WTC11 (cell line): ENCODE measurements at places on chromosomes 2 and 18.

GRCh38 chr18:7871560-7872456 is 304.7 kb downstream of the PTPRM start:
- DNase-seq: no peak

DNA sequence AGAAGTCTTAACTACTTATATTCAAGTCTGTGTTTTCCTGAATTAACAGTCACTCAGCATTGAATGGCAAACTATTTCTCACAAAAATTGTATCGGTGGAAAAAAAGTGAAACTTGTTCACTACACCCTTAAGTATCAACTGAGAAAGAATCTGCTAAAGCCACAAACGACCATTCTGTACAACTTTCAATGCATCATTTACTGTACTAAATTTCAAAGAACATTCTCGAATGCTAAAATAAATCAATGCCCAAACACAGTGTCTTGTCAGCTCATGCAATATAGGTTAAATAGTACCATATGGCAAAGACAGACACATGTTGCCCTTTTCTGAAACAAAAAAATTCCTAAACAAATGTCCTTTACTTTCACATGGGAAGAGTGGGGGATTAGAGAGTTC is 9.0 kb downstream of the ZNF516 start:
- no peak for DNase-seq

GRCh38 chr18:21262244-21262643 is 20.2 kb downstream of the GREB1L start:
- no peak for DNase-seq

- DNase-seq: no peak
These were observed 75.5 kb upstream of the STON1 start for GRCh38 chr2:48454504-48454903.

GRCh38 chr2:232236200-232236599 is 142.4 kb upstream of the ALPP start:
- no peak for DNase-seq

DNA sequence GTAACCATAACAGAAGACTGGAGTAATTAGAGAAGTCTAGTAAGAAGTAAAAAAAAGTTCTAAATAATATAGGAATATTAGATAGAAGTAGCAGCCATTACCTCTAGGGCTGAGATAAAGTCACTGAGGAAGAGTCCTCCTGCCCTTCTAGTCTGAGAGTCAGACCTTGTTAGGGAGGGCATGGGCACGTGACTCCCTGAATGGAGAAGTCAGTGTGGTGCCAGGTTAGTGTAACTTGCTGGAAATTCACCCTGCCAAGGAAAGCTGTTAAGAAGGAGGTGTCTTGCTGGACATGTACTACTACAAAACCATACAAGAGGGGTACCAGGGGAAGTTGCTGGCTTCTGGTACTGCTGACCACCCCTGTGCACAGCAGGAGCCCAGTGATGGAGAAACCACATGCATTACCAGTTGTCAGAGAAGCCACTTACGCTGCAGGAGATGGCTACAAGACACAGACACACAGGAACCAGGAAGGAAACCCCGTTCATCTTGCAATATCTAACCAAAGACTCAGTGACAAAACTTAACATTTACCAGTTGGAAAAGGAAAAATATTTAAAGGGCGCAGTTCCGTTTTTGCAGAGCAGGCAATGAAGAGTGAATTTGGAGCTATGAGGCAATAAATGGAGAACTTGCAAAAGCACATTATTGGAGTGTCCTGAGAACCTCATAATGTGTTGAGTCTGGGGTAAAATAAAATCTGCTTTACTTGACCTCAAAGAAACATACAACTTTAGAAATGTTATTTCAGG is 77.2 kb upstream of the TLK1 start:
- DNase-seq: no peak

- no peak for DNase-seq
These were observed 178.2 kb upstream of the RAB12 start for GRCh38 chr18:8431036-8431435.

DNA sequence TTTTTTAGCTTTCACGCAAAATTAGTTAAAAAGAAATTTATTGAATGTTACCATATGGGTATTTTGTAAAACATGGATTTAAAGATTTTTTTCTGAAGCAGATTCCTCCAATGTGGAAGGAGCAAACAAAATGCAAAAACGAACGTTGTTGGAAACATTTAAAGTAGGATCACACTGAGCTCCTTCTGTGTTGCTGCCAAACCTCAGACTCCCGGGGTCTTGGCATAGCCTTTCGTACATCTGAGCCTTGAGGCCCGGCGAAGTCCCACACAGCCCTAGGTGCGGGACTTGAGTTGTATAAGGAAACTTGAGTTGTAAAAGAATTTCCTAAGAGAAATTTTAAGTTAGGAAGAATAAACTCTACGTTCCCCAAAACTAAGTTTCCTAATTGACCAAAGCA is 52.0 kb upstream of the CD226 start:
- DNase-seq: no peak

GRCh38 chr2:44167311-44167907 is 1.3 kb upstream of the PPM1B start:
- no peak for DNase-seq

DNA sequence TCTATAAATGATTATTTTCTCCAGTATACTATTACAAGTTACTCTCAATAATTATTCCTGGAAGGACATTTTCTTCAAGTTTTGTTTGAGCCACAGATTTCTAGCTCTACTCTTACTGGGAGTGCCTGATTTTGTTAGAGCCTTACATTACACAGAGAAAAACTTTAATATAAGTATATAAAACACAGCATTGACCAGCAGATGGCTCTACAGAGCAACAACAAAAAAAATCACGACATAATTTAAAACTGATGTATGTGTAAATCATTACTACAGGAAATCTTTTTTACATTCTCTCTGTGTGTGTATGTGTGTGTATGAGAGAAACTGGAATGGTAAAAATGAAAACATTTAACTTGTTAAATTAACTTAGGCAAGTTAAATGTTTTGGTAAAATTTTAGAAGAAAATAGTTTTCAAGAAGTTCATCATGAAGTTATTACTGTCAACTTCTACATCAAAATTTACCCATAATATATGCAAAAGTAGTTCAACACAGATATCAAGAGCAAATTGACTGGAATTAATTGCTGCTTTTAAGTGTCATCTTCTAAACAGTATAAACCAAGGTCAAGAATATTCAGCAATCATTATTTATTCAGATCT is 103.3 kb downstream of the MDH1 start:
- DNase-seq: no peak

- DNase-seq: no peak
These were observed 88.3 kb downstream of the RHOB start for GRCh38 chr2:20534913-20535801.

DNA sequence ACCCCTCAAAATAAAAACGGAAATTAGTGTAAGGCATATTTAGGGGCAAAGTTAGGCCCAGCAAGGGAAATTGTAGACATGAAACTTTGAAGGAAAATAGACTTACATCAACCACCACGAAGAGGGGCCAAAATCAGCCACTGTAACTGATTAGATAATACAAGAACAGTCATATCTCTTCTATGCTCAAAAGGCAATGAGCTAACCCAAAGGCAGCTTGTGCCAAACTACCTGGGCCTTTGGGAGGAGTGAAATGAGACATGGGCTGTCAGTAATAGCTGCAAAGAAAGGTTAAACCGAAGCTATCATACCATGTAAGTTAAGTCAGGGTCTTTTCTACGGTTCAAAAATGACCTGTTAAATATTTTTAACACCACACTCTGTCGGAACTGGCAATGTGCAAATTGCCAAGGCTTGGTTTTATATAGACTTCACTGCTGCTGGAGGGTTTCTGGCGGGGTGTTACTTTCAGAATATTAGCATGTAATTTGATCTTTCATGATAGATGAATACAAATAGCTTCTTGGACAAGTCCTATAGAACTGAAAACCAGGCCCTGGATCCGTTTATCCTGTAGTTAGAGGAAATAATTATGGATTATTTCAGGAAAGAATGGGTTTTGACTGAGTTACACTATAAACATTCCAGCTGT is 69.6 kb downstream of the ACVR1 start:
- no peak for DNase-seq

GRCh38 chr2:1446301-1446700 is 33.0 kb downstream of the TPO start:
- no peak for DNase-seq

- DNase-seq: no peak
These were observed 51.7 kb downstream of the LONRF2 start for GRCh38 chr2:100270381-100271146.

- no peak for DNase-seq
These were observed 9.2 kb downstream of the DNMT3A start for GRCh38 chr2:25332571-25332970.

GRCh38 chr2:9574331-9574730 is 18.7 kb upstream of the ADAM17 start:
- no peak for DNase-seq

DNA sequence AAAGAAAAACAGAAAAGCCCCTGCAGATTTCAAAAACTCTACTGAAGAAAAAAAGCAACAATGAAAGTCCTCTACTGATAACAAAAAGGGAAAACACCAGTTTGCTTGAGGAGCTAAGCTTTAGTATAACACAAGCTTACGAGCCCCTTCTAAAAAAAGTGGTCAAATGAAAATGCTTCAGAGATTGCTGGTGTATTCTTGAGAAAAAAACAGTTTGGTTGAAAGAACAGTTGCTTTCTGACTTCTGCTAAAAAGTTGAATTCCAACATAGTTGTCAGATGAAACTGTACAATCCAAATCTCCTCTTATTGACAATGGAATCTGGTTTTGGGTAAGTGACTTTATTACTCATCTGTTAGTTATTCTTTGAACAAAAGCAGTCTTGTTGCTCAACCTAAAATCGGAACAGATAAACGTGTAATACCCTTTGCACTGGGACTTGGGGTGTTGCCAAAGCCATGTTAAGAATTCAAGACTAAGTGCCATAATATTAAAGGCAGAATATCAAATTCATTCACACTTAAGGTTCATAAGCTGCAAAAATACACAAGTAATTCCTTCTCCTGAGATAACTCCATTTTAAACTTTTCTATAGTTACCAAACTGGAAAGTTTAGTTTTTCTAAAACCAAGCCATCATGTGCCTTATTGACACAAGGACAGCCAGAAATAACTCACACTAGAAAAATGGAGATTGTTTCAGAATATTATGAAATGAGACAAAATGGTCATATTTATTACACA is 45.3 kb upstream of the SPAG16 start:
- DNase-seq: no peak

DNA sequence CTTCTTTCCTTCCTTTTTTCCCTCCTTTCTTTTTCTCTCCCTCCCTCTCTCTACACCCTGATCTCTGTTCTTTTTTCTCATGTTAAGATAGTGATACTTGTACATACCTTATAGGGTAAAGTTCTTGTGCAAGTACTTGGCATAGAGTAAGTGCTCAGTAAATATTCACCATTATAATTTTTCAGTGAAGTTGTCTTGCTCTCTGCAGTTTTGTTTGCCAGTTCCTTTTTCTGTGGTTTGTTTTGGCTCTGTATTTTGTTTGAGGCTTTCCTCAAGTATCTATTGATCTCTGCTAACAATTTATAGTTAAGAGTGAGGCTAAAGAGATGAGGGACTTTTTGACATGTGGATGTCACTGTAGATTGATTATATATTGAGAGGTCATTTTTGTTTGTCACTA is 48.0 kb downstream of the MTX2 start:
- no peak for DNase-seq

- no peak for DNase-seq
These were observed 742.6 kb upstream of the HS6ST1 start for GRCh38 chr2:129061069-129061768.

- no peak for DNase-seq
These were observed 7.4 kb upstream of the MOB1A start for GRCh38 chr2:74186038-74186437.

DNA sequence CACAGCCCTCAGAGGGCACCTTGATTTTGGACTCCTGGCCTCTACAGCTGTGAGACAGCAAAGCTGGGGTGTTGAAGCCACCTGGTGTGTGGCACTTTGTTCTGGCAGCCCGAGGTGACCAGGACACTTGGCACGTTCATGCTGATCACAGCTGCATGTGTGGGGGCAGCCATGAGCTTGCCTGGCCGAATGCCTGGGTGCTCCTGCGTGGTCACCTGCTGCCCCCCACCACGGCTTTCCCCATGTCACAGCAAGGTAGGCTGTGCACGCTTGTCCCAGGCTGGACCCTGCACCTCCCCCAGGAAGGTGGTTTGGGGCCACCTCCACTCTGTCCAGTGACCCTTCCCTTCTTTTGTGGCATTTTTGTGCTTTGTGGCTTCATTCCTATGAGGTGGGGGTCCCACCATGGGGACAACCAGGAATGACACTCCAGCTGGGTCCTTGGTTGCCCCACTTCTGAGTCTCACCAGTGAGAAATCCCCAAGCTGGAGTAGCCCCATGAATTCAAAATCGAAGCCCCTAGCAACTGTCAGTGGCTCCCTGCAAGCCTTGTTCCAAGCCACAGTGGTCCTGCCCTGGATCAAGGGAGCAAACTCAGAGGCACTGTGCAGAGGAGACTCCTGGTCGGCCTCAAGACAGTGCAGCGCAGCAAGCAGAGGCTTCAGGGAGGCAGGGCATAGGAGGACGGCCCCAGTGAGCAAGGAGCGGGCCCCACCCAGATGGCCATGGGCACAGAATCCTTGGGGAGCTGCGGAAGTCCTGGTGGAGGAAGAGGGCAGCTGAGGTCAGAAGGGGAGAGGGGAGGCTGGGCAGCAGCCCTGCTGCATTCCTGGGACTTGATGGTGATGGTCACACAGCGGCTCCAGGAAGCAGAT is 121.4 kb upstream of the HS6ST1 start:
- no peak for DNase-seq

GRCh38 chr2:230335461-230335863 is 8.5 kb downstream of the SP140L start:
- no peak for DNase-seq

DNA sequence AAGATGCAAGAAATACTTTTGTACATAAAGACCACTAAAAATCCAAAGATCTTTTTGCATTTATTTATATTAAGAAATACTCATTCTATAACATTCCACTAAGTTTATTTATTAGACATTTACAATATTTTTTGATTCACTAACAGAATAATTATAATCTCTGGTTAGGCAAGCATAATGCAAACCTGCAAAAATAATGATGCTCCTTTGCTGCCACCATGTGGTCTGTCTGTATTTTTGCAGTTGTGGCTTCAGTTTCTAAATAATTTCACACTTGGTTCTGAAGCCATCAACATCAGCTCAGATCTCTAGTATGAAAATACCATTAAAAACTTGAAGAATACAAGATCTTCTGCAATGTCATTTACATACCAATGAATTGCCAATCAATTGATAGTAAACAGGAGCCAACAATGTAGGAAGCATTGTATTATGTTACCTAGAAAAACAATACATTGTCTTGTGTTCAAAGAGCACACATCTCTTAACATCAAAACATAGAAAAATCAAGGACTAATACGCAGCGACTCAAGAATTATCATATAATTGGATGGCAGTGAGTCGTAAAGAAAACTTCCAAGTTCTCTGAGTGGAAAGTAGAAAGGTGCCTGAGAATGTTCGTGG is 28.8 kb upstream of the WDR75 start:
- DNase-seq: peak; percentile 19

- no peak for DNase-seq
These were observed 299.4 kb downstream of the LPIN1 start for GRCh38 chr2:12045864-12046291.

GRCh38 chr2:57701391-57701791 is 345.2 kb upstream of the VRK2 start:
- no peak for DNase-seq
